ENCODE measurements at places on chromosomes 5 and 9.

GRCh38 chr5:180739271-180739670 is 587 bp downstream of the OR2Y1 start:
- DNase-seq: no peak

- no peak for DNase-seq
Observed at GRCh38 chr5:37247036-37247435, 2.1 kb downstream of the CPLANE1 start.

DNA sequence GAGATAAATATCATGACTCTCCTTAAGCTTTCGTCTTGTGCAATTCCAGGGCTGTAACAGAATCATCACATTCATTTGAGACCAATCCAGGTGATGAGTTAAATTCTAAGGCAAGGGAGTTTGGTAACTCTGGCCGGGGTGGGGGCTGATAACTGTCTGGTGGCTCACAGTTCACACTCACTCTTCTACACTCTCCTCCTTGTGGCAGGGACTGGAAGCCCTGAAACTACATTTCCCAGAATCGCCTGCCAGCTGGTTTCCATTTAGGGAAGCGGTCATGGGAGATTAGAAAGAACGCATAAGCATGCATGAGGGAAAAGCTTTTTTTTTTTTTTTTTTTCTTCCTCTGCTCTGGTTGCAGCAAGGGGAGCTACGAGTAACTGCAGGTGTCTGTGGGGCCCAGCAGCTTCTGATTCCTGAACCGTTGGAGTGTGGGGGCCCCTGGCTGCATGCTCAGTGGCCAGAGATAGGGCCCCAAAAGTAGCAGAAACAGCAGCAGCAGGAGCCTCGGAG is 154.8 kb upstream of the TBC1D2 start:
- no peak for DNase-seq

DNA sequence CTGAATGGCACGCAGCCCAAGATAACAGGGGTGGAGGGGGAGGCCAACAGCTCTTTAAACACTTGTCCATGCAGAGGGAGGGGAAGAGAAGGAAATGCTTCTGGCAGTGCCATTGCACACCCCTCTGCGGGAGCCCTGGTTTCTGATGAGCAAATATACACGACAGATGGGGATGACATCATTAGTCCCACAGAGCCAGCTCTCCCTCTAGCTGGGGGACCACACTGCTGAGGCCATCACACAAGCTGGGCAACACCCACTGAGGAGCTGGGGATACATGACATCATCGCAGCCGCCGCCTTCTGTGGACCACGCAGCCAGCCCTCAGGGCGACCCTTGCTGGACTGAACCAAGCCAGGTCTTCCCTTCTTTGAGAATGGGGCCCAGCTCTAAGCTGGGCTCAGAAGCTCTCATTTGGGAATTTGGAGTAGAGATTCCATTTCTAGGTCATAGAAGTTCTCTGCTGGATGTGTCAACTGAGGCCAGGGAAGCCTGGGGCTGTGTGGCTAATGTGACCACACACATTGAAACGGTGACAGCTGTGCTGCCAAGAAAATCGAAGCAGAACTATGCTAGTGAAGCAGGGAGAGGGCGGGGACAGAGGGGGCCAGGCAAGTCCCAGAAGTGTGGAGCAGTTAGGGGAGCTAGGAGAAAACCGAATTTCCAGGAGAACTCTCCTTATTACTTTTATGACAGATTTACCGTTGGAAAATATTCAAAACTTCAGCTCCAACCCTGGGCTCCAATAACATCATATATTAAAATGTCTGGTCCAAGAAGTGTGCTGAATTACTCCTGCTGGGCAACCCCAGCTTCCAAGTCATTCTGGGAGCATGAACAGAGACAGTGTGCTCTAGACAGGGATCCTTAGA is 79.5 kb downstream of the PRRT1B start:
- DNase-seq: no peak

- no peak for DNase-seq
Observed at GRCh38 chr5:132464156-132464939, 26.2 kb downstream of the IRF1 start.

GRCh38 chr9:114155995-114156656 is 789 bp downstream of the COL27A1 start:
- DNase-seq: no peak

DNA sequence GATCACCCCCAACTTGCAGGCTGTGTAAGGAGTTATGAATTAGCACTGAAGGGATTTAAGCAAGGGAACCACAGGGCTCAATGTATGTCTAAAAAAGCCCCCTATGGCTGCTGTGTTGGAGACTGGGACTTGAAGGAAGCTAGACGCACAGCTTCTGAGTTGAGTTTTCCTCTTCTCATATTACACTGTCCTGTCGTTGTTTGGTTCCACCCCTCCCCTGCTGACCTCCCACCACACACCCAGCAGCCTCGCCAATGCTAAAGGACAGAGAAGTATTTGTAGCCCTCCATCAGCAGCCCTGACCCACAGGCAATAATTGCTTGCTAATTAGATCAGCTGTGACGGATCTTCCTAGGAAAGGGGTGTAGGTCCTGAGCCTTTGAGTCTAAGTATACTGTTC is 15.1 kb upstream of the CARTPT start:
- DNase-seq: no peak

DNA sequence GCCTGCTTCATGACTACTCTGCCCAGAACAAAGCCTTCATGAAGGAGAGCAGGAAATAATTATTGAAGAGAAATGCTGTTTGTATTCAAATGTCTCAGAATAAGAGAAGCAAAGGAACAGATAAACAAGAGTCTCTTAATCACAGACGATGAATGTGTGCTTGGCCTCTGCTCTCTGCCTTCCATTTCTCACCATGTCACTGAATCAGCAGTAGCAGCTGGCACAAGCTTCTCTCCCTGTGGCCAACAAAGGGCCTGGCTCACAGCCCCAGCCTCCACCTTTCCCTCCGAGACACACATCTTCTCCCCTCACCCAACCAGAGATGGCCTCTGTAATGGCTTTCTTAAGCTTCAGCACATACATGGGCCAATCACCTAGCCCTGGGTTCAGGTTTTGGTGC is 128.1 kb upstream of the SLIT3 start:
- no peak for DNase-seq

GRCh38 chr9:73714294-73714693 is 562.6 kb downstream of the ANXA1 start:
- DNase-seq: no peak

GRCh38 chr5:60183881-60184280 is 290.4 kb upstream of the PDE4D start:
- DNase-seq: no peak

- no peak for DNase-seq
Observed at GRCh38 chr9:99793528-99793927, 28.2 kb upstream of the NR4A3 start.

DNA sequence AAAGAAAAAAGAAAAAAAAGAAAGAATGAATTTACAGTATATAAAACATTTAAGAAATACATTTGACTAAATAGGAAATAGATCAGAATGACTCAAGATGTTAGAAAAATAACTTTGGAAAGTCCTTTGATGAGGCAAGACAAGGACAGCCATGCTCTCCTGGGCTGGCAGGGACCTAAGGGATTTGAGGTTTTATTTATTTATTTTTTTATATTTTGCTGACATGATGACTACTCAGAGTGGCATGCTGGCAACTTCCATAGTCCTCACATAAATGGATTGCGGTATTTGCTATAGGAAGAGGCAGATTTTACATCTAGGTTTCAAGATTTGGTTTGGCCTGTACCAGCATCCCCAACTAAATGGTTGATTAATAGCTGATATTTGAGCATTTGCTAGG is 17.7 kb downstream of the SLC28A3 start:
- DNase-seq: no peak

DNA sequence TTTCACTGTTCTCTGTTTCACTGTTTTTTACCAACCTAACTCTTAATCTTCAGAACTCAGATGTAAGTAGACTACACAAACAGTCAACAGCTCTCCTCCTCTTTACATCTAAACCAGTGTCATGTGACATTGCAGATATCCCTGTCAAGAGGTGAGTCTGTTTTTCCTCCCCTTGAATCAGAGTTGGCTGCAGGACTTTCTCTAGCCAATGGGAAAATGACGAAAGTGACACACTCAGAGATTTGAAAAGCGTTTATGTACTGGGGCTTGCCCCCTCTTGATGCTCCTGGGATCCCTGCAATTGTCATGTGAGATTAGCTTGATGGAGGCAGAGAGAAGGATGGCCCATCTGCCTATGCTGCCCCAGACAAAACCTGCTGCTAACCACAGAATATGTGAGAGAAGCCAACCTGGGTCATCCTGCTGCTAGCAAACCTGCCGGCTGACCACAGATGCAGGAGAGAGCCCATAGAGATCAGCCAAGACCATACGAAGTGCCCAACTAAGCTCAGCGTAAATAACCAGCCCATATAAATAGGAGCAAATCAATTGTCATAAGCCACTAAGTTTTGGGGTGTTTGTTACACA is 111.1 kb downstream of the ASTN2 start:
- no peak for DNase-seq

- no peak for DNase-seq
Observed at GRCh38 chr5:8538821-8539220, 669.9 kb downstream of the MTRR start.

- DNase-seq: no peak
Observed at GRCh38 chr9:92808726-92809451, 44.3 kb upstream of the BICD2 start.

DNA sequence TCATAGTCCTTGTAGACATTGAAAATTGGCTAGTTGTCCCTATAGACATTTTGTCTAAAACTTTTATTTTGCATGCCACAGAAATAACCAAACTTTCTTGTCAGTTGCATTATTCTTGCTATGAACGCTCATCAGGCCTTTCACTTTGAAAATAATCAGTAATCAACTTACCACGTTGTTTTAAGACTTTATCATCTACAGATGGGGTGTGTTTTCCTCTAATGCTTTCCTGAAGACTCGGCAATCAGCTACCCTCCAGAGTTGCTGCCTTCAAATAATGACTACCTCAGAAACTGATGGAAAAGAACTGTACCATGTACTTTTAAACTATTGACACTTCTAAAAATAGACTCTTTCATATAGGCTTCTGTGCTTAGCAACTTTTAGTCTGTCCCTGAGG is 33.5 kb upstream of the HSPB3 start:
- DNase-seq: no peak

GRCh38 chr5:130795037-130795436 is 370.0 kb downstream of the HINT1 start:
- no peak for DNase-seq

DNA sequence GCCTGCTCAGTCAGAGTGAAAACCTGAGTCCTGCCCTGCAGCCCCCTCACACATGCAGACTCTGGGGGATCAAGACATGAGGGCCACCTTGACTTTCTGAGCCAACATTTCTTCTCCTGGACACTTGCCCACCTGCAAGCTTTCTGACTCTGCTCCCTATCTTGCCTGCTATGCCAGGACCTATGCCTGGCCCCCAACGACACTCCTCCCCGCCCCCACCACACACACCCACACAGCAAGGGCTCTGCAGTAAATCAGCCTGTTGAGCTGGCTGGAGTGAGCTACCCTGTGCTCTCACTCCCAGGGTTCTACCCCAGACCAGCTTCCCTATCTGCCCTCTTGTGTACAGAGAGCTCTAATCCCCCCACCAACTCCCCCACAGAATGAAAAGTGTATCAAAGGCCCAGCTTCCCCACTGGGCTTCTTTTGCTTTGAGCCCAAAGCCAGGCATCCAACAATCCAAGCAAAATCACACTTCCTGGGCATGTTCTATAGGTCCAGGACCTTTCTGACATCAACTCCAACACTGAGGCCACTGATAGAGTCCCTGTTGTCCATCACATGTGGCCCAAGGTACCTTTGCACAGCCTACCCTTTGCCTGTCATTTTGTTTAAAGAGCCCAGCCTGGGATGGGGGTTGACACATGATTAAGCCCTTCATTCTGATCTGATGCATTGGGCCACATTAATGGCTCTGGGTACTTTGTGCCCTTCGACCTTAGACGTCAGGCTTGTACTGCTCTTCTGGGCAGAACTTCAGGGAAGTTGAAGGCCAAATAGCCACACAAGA is 7.2 kb downstream of the PDLIM4 start:
- DNase-seq: no peak

DNA sequence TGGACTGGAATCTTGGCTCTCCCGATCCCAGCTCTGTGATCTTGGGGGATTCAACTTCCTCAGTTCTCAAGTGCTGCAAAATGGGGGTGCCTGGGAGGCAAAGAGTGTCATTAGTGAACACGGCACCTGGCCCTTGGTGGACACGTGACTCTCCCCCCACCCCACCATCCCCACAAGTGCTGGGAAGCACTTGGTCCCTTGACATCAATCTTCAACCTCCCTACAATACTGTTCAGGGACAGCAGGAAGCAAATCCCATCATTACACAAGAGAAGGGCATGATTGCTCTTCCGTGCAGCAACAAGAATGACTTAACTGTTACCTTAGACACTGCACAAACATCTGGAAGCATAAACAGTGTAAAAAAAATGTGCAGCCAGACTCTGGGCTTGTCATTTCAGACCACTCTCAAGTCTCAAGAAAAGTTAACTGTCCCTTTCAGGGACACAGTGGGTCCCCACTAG is 61.4 kb downstream of the PSMB7 start:
- no peak for DNase-seq

GRCh38 chr9:130139251-130139650 is 33.0 kb upstream of the NCS1 start:
- no peak for DNase-seq

- no peak for DNase-seq
Observed at GRCh38 chr5:160064417-160064810, 54.8 kb downstream of the PWWP2A start.

GRCh38 chr9:113609562-113610318 is 146.2 kb downstream of the RGS3 start:
- no peak for DNase-seq

DNA sequence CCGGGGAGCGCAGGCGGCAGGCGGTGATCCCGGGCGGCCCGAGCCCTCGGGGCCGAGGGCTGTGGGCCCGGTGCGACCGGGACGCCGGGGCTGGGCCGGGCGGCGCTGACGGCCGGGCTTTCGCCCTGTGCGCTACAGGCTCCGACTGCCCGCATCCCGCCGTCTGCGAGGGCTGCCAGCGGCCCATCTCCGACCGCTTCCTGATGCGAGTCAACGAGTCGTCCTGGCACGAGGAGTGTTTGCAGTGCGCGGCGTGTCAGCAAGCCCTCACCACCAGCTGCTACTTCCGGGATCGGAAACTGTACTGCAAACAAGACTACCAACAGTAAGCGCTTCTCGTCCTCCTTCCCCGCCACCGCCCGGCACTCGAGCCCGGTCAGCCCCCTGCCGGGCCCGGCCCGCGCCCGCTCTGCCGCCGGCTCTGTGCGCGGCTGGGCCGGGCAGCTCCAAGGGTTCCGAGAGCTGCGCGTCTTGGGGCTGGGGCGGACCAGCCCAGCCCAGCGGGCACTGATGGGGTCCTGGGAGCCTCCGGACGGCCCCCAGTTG is 1.6 kb downstream of the LMX1B start:
- DNase-seq: no peak

- DNase-seq: no peak
Observed at GRCh38 chr9:121818841-121819427, 167.5 kb downstream of the DAB2IP start.

Measured in NCI-H1048 (cell line).